ENCODE measurements at places on chromosomes 6 and 20.

GRCh38 chr6:50091641-50092040 is 41.9 kb upstream of the DEFB112 start:
- DNase-seq, result no peak

- no peak for DNase-seq
Measured at GRCh38 chr6:112061605-112062004, 7.7 kb downstream of the CCN6 start.

DNA sequence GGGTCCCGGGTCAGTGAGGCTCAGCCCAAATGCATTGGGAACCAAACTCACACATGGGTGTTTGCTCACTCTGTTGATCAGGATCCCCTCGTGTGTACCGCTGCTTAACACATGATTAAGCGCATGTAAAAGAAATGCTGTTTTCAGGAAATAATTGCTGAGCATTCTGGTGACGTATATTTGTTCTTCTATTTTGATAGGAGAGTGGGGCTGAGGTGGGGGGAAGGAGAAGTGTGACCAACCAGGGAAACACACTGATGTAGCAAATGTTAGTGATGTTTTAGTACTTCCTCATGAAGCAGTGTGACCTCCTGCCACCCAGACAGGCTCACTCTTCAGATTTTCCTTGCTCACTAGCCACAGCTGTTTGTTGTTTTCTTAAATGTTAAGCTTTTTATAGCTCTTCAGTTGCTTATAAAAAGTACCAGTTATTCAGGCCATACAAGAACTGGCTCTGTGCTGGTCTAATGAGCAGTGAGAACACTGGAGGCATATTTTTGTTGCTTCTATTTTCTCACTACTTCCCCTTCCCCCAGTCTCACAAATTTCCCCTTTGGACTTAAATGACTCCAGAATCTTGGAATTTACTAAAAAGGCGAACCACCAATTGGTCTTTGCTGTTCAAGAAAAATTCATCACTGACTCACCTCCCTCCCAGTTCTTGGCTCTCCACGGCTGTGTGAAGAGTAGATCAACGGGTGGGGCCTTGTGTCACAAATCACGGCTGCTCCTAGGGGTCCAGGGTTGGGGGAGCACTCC is 79.2 kb upstream of the BACH2 start:
- no peak for DNase-seq

GRCh38 chr20:208942-209566 is 18.0 kb upstream of the DEFB129 start:
- no peak for DNase-seq

- DNase-seq, result no peak
Measured at GRCh38 chr6:140731741-140732140, 1357.3 kb upstream of the CITED2 start.

DNA sequence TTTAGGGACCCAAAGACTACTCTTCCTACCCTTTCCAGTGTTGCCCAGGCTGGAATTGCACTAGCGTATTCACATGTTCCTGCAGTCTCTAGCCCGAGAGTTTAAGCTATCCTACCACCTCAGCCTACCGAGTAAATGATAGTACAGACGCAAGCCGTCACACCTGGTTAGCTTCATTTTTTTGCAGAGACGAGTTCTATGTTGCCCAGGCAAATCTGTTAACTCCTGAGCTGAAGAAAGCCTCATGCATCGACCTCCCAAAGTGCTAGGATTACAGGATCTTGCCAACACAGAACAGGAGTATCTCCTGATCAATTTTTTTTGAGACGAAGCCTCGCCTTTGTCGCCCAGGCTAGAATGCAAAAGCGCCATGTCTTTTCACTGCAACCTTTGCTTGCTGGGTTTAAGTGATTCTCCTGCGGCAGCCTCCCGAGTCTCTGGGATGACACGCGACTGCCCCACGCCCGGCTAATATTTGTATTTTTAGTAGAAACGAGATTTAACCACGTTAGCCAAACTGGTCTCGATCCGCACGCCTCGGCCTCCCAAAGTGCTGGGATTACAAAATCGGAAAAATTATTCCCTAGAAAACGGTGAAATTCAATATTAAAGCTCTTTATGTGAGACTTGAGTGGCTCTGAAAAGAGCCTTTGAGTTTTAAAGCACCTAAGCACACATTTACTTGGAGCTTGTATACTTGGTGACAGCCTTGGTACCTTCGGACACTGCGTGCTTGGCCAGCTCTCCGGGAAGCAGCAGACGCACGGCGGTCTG is 128.5 kb downstream of the HFE start:
- no peak for DNase-seq

DNA sequence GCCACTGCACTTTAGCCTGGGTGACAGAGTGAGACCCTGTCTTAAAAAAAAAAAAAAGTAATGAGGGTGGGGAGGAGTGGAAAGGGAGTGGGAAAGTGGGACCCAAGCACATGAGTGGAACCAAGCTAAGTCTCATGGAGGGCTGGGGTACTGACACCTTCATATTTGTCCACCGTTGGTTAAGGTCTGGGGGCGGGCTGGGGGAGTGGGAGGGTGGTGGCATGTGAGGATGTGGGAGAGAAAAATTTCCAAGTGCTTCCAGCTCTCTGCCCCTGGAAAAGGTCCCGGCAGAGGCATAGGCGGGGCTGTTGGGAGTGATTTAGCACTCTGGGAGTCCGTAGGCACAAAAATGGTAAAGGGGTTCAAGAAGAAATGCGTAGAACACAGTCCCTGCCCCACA is 6.1 kb downstream of the PSORS1C2 start:
- DNase-seq, result no peak

DNA sequence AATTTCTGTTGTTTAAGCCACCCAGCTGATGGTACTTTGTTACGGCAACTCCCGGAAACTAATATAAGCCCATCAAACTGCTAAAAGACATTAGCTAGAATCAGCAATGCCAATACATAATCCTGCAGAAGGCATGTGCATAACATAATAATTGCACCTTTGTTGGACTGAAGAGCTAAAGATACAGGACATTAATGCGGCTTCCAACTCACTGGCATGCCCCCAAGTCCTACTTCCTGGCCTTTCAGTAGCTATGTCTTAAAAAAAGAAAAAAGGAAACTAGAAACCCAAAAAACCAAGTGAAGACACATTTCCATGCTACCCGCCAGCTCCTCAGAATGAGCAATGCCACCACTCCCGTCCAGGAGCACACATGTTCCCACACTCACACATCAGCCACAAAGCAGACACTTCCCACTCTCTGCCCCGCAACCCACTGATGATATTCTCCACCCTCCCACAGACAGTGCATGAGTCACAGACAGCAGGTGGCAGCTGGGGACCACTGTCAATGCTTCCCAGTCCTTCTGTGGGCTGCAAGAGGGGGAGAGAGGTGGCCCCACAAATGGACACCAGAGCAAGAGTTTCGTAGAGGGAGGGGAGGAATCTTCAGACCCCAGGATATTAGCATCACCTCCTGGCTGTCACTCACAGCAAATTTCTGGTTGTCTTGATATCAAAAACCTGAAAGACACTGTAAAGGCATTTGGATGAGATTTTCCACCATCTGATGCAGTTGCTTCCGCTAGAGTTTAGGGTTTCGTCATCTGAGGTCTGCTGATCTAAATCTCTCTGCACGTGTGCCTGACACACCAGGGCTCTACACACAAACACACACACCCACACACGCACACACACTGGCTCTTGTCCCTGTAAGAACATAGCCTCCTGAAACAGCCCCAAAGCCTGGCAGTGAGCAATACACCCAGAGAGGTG is 32.8 kb downstream of the GFOD1 start:
- peak; percentile 49 for DNase-seq

- no peak for DNase-seq
Measured at GRCh38 chr6:147438758-147439528, 69.5 kb upstream of the SAMD5 start.

DNA sequence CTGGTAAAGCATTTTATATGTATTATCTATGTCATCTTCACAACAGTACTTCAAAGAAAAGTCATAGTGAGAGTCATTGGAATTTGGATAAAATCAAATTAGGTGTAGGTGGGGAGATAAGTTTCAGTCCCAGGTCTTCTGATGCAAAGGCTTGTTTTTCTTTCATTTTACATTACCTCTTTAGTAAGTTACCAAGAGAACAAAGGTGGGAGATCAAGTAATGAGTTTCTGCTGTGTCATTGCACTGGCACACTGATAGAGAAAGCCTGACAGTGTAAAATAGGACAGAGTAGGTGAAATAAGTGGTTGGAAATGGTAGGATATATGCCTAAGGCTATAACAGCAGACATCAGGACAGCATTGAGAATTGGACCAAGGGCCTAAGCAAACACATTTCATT is 250.4 kb downstream of the NKAIN2 start:
- DNase-seq, result no peak

GRCh38 chr6:134073161-134073560 is 20.7 kb upstream of the SLC2A12 start:
- no peak for DNase-seq

- no peak for DNase-seq
Measured at GRCh38 chr6:1232578-1232977, 79.3 kb upstream of the FOXQ1 start.

- DNase-seq, result no peak
Measured at GRCh38 chr20:50101887-50102286, 11.1 kb downstream of the UBE2V1 start.

DNA sequence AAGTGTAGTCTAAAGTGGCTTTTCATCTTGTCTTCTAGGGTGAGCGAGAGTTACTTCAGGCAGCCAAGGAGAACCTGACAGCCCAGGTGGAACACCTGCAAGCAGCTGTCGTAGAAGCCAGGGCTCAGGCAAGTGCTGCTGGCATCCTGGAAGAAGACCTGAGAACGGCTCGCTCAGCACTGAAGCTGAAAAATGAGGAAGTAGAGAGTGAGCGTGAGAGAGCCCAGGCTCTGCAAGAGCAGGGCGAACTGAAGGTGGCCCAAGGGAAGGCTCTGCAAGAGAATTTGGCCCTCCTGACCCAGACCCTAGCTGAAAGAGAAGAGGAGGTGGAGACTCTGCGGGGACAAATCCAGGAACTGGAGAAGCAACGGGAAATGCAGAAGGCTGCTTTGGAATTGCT is 27.1 kb downstream of the C20orf173 start:
- no peak for DNase-seq

GRCh38 chr6:132390017-132390416 is 11.3 kb downstream of the MOXD1 start:
- DNase-seq, result no peak

GRCh38 chr6:112475083-112475482 is 128.0 kb downstream of the RFPL4B start:
- DNase-seq, result no peak

Data from activated CD4-positive, alpha-beta T cell treated with anti-CD3 and anti-CD28 coated beads, Interleukin-2, amount 50 U/mL, for 24 hours (primary cell).